ENCODE measurements at places on chromosomes 3 and 15. TPM values are rescaled to one million over a fixed set of nuclear protein-coding genes. Genes with fewer than 3 reads are reported as not detected.

DNA sequence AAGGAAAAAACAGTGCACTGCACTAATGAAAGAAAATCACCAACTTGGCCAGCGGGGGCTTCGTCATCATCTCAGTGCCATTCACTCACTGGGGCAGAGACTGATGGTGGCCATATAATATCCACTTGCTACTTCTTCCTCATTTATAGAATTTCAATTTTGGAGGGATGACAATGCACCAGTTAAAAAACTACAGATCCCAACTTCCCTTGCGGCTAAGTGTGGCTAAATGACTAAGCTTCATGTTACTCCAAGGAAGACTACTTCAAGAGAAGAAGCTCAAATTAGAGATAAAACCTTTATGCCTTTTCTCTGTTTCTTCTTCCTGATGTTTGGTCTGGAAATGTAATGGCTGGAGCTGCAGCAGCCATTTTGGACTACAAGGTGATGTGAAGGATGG is 38.8 kb downstream of the NGLY1 start:
- no peak for DNase-seq

GRCh38 chr3:183701744-183702143 is 4.1 kb downstream of the YEATS2 start:
- DNase-seq: no peak

GRCh38 chr3:71579935-71580406 is 3.6 kb downstream of the FOXP1 start:
- no peak for DNase-seq

DNA sequence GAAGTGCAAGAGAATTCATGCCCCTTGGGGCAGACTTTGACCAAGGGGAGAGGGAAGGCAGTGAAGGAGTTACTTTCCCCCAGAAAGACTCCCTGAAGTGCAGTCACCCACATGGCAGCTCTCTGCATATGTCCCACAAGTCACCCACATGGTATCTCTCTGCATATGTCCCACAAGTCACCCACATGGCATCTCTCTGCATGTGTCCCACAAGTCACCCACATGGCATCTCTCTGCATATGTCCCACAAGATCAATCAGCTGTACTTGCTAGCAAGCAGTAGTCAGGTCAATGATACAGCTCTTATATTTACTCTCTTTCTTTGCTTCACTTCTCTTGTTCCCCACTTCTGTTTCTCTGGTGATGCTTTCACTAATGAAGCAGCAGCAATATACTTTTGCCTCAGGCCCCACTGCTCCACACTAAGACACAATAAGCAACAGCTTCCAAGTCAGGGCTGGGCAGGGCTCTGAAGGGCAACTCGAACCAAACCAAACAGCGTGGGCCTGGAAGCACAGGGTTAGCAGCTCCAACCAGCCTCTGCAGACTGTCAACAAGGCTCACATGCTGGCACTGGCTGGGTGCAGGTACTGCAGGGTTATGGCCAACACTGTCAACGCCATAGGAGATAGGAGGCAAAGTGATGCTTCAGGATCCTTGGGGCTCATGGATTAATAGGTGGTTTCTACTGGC is 46.7 kb downstream of the THBS1 start:
- no peak for DNase-seq

DNA sequence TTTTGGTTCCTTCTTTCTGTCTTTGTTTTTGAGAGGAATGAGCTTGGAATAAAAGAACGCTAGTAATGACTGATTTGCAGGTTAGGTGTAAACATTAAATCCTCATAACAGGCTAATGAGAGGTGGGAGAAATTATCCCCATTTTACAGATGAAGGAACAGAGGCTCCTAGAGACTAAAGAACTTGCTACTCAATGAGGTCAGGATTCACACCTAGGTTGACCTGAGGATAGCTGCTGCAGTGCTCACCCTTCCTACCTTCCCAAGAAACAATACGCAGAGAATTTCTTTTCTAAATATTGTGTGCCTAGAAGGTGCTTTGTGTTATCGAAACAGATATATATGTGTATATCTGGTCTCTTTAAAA is 106.3 kb downstream of the IGF1R start:
- no peak for DNase-seq

DNA sequence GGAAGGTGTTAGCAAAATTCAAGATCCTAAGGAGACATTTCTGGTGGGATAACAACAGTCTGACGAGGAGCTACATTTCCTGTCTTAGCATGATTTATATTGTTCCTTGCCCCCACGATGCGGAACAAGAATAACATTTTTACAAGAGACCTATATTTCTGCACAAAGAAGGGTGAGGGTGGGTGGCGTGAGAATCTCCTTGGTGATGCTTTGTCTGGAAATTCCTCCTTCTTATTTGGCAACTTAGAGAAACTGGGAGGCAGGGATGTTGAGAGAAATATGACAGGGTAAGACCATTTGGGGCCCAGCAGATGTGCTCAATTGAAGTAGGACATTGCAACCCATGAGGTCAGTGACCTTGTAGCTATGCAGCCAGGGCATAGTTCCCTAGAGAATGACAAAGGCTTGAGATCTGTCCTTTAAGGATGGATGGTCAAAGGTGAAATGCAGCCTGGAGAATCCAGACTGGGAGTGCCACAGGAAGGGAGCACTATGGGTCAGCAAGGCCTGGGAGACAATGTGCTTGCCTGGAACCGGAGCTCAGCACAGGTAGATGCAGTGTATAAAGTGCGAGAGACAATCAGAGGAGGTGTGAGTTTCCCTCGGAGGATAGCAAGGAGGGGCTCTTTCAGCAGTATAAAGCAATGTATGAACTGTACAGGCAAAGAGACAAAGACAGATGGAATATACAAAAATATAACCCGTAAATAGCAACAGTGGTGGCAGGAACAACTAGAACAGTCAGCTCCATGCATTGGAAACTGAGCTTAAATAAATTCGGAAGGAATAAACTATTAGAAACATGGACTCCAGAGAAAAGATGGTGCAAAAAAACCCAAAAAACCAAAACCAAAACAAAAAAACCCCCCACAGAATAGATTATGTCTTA is 317.6 kb upstream of the TBL1XR1 start:
- no peak for DNase-seq

GRCh38 chr3:72375237-72376076 is 472.8 kb downstream of the SHQ1 start:
- DNase-seq: peak; percentile 14

Gene MESP2
- not detected for total RNA-seq

Gene A4GNT
- not detected for total RNA-seq

Gene LTK
- 1.1 TPM for total RNA-seq

Gene CPN2
- total RNA-seq: not detected

Gene ITIH4
- 28.6 TPM for total RNA-seq

Gene CNTN6
- not detected for total RNA-seq

Gene ACKR4
- 0.10 TPM for total RNA-seq

Gene SKOR1
- 0.30 TPM for total RNA-seq

Gene MAP1A
- 9.8 TPM for total RNA-seq
